ENCODE measurements at places on chromosomes 1 and 21.
A peak's percentile ranks its signal among the peaks of the same experiment; 100 is the strongest.

GRCh38 chr21:44681152-44681551 is 811 bp downstream of the KRTAP12-1 start:
- no peak for DNase-seq

GRCh38 chr1:181090641-181091126 is 2.2 kb downstream of the IER5 start:
- DNase-seq, result no peak

DNA sequence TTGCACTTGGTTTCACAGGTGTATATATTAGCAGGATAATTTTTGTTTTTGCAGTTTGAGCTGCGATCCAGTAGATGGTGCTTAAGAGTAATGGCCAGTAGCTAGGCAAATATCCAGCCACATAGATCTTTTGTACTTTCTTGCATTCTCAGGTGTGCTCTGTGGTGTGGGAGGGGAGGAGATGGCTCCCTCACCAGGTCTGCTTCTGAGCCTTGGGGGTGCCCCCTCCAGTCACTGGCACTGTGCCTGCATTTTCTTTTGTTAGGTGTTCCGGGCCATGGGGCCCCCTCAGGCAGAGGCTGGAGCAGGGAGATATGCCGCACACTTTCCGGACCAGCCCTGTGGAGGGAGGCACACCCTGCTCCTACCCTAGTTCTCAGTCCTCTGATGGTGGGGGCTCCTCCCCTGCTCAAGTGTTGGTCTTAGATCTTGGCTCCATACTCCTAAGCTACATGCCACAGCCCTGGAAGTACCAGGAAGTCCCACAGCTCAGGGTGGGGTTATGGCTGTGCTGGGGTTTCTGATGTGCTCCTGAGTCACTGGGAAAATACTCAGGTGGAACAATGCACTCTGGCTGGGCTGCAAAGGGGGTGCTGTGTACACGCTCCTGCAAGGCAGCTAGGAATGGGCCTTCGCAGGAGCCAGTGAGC is 197.6 kb upstream of the DMRTA2 start:
- DNase-seq, result no peak

DNA sequence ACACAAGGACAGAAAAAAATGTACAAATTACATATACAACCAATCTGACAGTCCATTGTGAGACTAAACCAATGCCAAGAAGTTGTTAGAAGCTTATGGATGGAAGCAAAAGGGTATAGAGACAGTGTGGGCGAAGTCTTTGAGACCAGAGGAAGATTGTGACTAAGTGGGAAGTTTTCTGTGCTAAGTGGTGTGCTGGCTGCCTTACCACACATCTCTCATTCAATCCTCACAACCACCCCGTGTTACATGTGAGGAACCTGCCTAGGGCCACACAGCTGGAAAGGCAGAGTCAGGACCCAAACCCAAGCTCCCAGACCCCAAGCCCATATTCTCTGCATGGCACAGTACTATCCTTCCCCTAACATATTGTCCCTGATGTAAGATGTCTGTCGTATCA is 53.5 kb upstream of the DUSP10 start:
- DNase-seq, result no peak

DNA sequence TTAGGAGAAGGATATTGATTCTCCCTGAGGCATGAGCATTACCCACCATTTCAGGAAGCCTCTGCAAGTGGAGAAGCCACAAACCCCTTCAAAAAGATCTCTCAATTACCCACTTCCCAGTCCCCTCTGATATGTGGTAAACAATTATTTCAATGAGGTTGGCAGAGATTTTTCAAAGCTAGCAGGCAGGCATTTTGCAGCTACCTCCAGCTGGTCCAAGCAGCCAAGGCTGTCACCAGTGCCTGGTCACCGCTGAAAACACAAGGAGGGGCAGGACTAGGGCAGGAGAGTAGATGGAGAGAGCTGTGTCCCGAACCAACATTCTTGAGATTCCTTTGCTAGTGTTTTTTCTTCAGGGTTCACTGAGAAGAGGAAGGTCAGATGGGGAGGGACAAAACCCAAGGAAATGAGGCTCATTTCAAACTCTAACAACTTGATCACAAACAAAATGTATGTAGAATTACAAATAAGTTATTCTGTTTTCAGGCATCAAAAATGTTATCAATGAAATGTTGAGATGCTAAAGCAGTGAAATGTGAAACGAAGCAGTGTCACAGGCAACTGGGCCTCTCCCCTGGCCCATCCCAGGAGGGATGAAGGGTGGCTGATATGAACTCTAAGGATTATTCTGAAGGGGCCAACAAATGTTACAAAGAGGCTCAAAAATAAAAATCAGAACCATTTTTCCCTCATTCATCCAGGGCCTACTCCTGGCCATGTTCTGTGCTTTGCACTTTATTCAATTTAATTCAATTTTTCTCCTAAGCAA is 22.3 kb downstream of the APP start:
- no peak for DNase-seq

- DNase-seq, result no peak
These were observed 129.6 kb downstream of the CLEC20A start for GRCh38 chr1:178367151-178367550.

DNA sequence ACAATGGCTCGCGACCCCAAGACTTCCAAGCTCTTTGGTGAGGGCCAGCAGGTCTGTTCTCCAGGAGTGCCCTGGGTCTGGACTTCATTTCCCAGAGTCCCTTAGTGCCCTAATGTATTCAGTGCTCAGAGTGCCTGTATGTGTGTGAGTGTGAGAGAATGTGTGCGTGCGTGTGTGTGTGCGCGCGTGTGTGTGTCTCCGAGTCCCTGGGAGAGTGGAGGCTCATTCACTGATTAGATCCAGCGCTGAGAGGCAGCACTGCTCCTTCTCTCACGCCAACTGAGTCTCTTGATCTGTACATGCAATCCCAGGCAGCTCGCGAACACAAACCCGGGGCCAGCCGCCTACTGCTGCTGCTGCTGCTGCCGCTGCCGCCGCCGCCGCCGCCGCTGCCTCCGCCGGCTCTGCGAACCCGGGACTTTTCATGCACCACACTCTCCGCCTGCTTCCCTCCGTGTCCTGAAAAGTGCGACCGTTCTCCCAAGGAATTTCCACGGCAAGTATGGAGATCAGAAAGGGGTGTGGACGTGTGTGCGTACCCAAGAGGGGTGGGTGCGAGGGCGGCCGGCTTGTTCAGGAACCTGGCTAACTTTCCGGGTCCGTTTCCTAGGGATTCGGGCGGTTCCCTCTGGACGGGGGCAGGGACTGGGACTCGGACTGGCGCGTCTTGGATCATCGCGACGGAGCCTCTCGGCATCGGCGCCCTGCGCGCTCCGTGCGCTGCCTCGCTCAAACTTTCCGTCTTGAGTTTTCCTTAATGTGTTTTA is at the start of gene RNF220:
Gene RNF220 (plus strand): TSS at position 225 of the 767 bp plus-strand sequence.
- DNase-seq, result peak; percentile 52
